ENCODE measurements at places on chromosomes 1 and 21. TPM values are rescaled to one million over a fixed set of nuclear protein-coding genes. Genes with fewer than 3 reads are reported as not detected.

PRDM16 gene
- 55.8 TPM for total RNA-seq

DNA sequence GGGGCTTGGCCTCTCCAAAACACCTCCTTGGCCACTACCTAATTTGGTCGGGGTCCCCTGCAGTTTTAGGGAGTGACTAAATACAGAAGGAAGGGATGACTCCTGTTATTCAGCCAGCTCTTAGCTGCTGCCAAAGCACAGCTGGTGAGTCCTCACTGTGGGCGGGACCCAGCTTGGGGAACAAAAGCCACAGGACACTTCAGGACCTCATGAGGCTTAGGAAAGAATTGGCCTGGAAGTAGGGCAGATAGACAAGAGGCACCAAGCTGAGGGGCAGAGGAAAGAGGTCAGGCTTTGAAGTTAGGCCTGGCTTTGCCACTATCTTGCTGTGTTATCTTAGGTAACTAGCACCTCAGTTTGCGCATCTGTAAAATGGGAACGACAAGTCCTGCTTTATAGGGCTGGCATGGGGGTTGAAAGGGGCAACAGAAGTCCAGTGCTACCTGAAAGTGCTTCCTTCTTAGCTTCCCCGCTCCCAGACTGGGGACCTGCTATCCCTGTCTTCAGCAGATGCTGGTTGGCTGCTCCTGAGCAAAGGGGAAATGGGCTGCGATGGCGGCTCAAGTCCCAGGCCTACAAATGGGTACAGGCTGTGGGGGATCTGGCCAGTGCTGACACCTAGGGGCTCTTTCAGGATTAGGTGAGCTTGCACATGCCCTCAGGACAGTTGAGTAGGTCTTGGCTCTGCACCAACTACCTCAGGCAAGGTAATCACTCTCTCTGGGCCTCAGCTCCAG, 15.7 kb downstream of the IFI6 start:
- H3K27me3 ChIP-seq = no peaks in the 10 kb centered on the region
- no peaks in the 10 kb centered on the region for H3K36me3 ChIP-seq

DNA sequence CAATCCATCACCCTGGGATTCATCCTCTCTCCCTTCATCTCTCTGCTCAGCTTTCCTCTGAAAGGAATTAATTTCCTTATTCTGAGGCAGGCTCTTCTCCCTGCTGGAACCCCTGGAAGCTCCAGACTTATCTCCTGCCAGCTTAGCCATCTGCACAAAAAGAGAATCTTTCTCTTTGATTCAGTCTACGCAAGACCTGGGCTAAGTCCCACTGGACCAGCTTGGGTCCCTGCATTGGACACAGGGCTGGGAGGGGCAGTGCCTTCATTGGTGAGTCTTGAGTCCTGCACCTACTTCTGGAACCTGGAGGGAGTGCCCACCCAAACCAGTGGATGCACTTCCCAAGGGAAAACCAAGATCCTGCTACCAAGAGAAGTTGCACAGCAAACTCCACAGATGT, 271.7 kb upstream of the CSF3R start:
- no peak overlapping the region for H3K4me3 ChIP-seq
- no peaks in the 10 kb centered on the region for H3K4me1 ChIP-seq
- no peaks in the 10 kb centered on the region for H3K27me3 ChIP-seq
- H3K27ac ChIP-seq = no peak overlapping the region

GRCh38 chr1:1083416-1084371, 9.6 kb upstream of the RNF223 start:
- no peak overlapping the region for H3K4me3 ChIP-seq
- H3K27me3 ChIP-seq = no peaks in the 10 kb centered on the region
- DNase-seq = no peak
- peaks cover 9% of the 10 kb centered on the region for H3K4me1 ChIP-seq

HSPB7 gene
- 744 TPM for total RNA-seq

C1orf198 gene
- 68.8 TPM for total RNA-seq

- H3K4me3 ChIP-seq = no peak overlapping the region
- no peaks in the 10 kb centered on the region for H3K4me1 ChIP-seq
- no peak for DNase-seq
- H3K27me3 ChIP-seq = no peaks in the 10 kb centered on the region
- no peak overlapping the region for H3K27ac ChIP-seq
Measured at GRCh38 chr21:29506947-29507346, 208.2 kb downstream of the BACH1 start.

DNA sequence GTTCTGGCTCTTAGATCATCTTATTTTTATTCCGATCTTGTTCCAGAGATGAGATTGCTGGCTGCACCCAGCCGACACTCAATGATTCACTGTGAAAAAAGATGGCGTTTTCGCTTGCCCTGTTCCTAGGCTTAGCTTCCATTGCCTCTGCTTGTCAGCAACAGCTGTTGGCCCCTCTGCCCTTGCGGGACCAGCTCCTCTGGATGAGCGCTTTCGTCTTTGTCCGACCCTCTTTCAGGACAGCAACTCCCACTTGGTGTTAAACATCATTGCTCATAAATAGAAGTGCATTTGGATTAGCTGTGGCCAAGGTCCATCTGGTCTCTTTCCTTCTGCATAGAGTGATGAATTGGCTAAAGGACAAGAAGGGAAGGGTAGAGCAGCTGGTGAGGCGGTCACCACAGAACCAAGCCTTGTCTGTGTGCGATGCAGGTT, 43.5 kb upstream of the SCCPDH start:
- no peak for DNase-seq
- no peaks in the 10 kb centered on the region for H3K36me3 ChIP-seq
